Heart left ventricle (tissue), 16 donors: ENCODE measurements at places on chromosomes 12 and 14. TPM values are rescaled to one million over a fixed set of nuclear protein-coding genes. Genes with fewer than 3 reads are reported as not detected.

ARHGAP9 gene
- 1.7 TPM for polyA plus RNA-seq

CDCA3 gene
- polyA plus RNA-seq = 0.42 TPM

MANSC4 gene
- not detected for polyA plus RNA-seq

DNA sequence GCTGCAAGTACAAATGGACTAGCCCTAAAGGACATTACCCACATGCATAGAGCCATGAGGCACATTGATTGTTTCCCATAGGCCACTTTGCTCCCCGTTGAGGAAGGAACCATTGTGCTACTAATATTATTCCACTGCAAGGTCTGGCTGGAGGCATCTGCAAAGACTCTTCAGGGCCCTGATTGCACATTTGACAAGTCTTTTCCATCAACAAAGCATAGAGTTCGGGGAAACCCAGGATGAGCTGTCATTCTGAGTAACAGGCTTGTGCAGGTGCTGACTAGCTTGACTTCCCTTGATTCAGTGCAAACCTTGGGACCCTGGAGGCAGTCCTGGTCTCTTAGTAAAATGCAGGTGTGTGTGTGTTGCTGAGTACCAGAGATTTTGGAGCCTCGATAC is 73.8 kb downstream of the SUSD6 start:
- no peak for DNase-seq

DNA sequence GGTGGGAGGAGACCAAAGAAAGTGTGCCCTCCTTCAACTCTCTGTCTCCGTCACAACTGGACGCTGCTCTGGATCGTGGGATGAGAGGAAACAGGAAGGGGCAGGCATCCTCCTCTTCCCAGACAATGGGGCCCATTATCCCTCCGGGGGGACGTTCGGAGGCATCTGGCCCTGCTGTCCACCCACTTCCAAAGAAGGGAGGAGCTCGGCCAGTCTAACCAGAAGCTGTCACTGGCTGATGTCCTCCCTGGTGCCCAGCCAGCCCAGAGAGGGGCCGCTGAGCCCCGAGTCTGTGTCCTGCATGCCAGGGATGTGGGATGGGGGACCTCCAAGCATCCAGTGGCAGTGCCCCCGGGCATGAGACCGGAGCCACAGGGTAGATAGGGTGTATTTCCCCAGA is 39.8 kb upstream of the MEG3 start:
- DNase-seq = no peak

GRCh38 chr12:24482882-24483604 is 465.9 kb downstream of the BCAT1 start:
- DNase-seq = no peak

- DNase-seq = no peak
Measured at GRCh38 chr12:62761658-62762057, 173.3 kb downstream of the PPM1H start.

- peak; percentile 56 for DNase-seq
Measured at GRCh38 chr14:73633116-73634010, 11.4 kb upstream of the DNAL1 start.

GRCh38 chr12:89278169-89278568 is 74.1 kb downstream of the DUSP6 start:
- DNase-seq = no peak
